ENCODE measurements at places on chromosomes 3 and 15.
A peak's percentile ranks its signal among the peaks of the same experiment; 100 is the strongest.

- no peak for DNase-seq
Measured at GRCh38 chr15:40151991-40152390, 8.9 kb upstream of the BUB1B start.

DNA sequence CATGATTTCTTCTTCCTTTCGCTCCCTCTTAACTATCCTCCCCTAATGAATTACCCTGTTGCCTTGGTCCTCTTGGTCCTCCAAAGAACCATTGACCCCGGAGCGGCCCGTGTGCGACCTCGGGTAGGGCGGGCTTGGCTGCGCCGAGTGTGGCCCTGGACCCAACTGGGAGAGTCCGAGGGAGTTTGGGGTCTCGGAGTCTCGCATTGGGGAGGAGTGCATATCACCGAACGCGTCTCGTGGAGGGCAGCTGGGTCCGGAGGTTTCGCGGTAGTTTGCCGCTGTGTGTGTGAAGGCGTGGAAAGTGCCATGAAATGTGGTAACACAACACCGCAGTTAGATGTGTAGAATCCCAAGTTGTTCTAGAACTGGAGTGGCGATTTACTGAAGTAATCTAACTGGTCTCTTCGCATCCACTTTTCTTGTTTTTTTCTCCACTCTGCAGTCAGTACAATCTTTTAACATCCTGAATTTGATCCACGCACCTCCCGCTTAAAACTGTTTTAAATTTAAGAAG is 363 bp downstream of the GTF2E1 start:
- no peak for DNase-seq

- DNase-seq = no peak
Measured at GRCh38 chr15:67087507-67088172, 22.2 kb downstream of the SMAD3 start.

- no peak for DNase-seq
Measured at GRCh38 chr15:39100106-39100660, 480.7 kb upstream of the THBS1 start.

- no peak for DNase-seq
Measured at GRCh38 chr3:27345493-27345892, 23.7 kb downstream of the NEK10 start.

- no peak for DNase-seq
Measured at GRCh38 chr3:128319107-128319506, 147.6 kb downstream of the DNAJB8 start.

GRCh38 chr3:146093896-146094295 is 67.1 kb downstream of the PLOD2 start:
- no peak for DNase-seq

GRCh38 chr15:90870354-90871138 is 2.2 kb downstream of the FURIN start:
- DNase-seq = no peak

DNA sequence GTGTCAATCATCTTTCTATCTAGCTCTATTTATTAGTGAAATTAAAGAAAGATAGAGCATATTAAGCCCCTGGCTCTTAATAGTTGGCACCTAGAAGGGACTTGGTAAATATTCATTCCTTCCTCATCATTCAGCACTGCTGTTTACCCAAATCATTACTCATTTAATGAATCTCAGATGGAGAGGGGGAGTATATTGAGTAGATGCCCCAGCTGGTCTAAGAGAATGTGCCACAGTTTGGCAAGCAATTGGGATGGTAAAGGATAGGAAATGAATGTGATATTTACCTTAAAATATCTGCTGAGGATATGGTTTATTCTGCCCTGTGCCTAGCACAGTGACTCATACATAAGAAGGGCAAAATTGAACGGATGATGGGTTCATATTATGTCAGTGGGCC is 6.0 kb downstream of the IL1RAP start:
- DNase-seq = no peak

GRCh38 chr15:101479851-101480612 is 9.5 kb downstream of the PCSK6 start:
- peak; percentile 53 for DNase-seq

DNA sequence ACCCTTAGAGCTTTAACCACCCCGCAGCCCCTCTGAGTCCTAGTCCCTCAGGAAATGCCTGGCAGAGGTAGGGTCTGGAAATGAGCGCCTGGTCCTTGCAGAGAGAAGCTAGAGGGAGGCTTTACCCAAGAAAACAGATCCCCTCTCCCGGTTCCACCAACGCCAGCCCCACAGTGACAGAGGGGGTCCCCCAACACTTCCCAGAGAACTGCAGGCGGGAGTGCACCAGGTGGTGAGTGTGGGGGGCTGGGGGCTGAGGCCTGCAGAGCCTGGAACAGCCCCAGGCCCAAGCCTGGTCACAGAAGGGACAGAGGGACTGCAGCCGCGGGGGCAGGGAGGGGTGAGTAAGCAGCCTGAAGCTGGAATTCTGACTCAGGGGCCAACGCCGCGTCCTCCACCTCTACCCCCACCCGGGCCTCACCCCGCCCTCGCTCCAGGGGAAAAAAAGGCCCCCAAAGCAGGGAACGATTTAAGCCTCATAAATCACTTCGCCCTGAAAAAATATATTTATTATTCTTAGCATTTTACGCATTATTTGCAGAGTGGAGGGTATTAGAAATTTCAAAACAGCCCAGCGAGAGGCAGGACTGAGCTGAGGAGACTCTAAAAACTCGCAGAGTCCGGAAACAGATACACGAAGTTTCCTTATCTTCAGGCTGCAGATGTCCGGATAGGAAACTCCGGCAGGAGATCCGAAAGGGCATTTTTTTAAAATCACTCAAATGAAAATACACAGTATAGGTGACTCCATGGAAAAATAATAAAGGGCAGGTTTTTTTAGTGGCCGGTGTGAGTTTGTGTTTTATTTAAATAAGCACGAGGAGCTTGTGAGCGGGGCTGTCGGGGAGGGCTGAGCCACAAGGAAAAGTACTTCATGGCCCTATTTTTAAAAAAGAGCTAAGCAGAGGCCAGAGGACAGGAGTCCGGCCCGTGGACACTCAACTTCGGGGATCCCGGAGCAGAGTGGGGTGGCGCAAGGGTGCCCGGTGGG is 10.0 kb downstream of the GATA2 start:
- no peak for DNase-seq

DNA sequence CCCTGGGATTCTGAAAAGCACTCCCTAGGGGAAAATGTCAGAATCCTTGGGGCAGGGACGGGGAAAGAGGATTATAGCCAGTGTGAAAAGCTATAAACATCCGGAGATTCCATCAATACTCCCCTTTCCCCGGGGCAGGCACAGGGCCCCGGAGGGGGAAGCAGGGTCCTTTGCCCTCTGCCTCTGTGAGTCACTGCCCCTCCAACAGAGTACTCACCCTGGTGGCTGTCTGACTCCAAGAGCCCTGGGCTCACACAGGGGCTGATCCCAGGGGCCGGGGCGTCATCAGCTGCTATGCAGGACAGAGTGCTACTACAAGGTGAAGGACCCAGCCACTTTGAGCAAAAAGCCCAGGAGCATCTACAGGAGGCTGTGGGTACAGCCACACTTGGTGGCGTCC is 133.0 kb upstream of the PRR20G start:
- no peak for DNase-seq

GRCh38 chr15:77042245-77042919 is 28.5 kb downstream of the TSPAN3 start:
- DNase-seq = no peak

DNA sequence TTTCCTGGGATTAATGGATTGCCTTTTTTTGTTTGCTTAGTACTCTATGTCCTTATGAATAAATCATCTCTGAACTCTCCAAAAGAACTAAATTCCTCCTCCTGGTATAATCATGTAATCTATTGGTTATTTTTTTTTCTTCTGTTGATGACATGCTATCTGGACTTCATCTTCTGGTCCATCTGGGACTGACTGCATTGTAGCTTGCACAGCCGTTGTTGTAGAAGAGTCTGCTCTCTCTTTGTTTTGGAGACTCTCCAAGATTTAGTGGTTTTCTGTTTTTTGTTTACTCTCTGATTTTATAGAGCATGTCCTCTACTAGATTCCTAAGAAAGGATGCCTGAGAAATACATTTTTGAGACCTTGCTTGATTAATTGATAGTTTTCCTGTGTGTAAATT is 19.1 kb downstream of the IREB2 start:
- no peak for DNase-seq

GRCh38 chr3:12934431-12934830 is 93.1 kb upstream of the RPL32 start:
- DNase-seq = no peak

DNA sequence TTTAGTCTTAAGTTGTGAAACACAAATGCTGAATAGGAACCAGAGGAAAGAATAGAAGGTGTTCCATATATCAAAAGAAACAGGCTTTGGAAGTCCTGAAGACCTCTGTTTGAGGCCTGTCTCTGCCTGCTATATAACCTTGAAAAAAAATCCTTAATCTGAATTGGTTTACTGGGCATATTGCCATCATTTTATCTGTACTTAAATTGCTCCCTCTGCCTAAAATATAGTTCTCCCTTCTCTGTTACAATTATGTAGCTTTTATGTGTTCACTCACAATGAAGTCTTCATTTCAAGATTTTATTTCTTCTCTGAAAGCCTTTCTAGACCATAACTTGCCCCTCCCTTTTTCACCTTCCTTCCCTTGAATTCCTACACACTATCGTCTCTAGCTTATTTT is 21.2 kb downstream of the ARL13B start:
- no peak for DNase-seq

- DNase-seq = no peak
Measured at GRCh38 chr3:122462406-122462805, 46.5 kb upstream of the WDR5B start.

DNA sequence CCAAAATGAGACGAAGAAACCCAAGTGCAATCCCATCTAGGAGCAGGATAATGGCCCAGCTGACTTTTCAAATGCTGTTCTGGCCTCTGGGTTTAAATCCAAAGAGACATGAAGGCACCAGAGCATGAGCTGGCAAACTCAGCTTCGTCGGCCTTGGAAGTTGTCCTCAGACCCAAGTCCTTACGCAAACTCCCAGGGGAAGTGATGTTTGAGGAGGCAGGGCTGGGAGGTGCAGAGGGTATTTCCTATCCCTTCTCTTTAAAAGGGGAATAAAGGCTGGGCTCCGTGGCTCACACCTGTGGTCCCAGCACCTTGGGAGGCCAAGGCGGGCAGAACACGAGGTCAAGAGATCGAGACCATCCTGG is 68.9 kb upstream of the HERC1 start:
- no peak for DNase-seq

DNA sequence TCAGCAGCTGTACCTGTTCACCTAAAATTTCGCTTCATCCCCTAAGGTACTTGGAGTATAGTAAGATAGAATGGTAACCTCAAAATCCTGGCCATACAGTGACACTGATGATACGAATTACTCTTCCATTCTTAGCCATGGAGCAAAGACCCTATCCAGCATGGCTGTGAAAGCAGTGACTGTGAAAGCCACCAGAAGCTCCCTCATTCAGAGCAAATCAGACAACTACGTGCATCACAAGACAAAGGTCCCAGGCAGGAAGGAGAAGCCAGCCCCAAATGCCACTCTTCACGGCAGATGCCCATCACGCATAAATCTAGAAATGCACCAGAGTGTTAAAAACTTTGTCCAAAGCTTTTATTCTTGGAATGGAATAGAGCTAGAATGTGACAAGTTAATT is 99.4 kb downstream of the GABRB3 start:
- no peak for DNase-seq

DNA sequence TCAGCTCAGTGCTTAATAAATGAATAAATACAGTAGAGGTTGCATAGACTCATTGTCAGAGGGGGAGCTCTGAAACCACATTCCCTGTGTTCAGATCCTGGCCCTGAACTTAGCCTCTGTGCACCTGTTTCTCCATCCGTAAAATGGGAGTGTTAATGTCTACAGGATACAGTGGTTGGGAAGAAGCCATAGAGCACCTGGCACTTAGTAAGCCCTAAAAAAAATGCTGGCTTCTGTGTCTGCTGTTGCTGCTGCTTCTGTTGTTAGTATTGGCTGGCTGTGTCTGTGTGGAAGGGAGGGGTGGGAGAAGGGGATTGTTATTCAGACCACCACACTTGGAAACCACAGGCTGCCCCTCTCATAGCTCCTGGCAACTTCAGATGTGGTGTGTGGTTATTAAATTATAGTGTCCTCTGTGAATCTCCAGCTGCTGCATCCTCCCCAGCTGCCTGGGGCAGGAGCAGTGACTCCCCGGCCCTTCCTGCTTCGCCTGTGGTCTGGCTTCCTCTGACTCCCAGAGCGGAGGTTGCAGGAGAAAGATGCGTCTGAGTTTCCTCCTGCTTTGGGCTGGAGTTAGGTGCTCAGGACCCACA is 31.0 kb downstream of the FGD5 start:
- no peak for DNase-seq

GRCh38 chr3:110814170-110815007 is 257.2 kb upstream of the NECTIN3 start:
- DNase-seq = no peak

DNA sequence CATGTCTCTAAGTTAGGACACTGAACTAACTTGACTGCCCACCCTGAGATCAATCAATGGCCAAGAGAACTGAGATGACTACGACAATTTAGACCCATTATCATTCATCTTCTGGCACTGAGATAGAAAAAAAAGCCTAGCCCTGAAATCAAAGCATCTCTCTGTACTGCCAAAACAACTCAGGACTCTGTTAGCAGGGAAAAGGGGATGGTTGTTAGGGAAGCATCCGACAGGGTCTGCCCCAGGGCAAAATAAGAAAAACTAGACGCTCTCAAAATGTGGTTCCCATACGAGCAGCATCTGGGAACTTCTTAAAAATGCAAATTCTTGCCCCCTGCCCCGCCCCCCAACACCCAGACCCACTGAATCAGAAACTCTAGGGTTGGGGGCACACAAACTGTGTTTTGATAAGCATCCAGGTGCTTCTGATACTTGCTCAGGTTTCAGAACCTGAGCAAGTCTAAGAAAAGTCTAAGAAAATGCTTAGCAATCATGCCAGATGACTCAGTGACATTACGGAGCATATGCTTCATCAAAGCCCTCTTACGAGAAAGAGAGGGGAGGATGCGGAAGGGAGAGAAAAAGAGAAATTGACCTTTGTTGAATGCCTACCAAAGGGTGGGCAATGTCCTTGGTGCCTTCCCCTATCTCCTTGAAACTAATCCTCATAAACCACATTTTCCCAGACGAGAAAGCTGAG is 172.8 kb upstream of the HES1 start:
- DNase-seq = no peak

DNA sequence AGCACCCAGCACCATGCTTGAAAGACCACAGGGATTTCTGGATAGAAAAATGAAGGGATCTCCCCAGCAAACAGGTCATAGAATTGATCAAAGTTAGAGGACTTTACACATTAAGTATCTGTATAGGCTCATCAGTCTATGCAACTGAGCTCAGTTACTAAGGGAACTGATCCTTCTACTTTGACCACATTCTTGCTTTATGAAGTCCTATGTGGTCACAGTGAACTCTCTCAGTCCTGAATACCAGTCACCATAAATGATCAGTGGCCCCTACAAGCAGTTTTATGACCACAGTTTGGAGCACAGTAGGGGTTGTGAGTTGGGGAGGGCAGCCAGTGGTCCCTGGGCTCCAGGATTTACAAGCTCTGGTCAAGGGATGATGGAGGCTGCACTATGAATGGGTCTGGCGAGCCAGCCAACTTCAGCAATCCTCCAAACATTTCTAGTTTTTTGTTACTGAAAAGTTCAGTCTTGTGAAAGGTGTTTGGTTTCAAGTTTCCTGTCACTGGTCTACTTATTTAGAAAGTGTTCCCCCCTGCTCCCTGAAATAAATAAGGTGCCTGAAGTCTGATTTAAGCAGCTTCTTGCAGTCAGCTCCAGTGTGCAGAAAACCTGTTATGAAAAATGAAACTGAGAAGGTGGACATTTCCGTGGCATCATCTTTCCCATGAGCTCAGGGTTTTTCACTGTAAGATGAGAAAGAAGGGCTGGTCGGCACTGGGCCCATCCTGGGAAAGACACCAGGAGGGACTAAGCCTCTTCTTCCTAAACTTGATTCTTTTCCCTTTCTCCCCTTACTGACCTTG is 75.5 kb downstream of the DAPK2 start:
- no peak for DNase-seq

- DNase-seq = no peak
Measured at GRCh38 chr15:40106203-40107161, 2.2 kb downstream of the BMF start.

Measured in neuronal stem cell (in vitro differentiated cells).